GM23248 (cell line): ENCODE measurements at places on chromosomes 2 and 18.
A peak's percentile ranks its signal among the peaks of the same experiment; 100 is the strongest.

- DNase-seq = peak; percentile 16
Observed at GRCh38 chr18:29378651-29379136, 1201.8 kb upstream of the CDH2 start.

DNA sequence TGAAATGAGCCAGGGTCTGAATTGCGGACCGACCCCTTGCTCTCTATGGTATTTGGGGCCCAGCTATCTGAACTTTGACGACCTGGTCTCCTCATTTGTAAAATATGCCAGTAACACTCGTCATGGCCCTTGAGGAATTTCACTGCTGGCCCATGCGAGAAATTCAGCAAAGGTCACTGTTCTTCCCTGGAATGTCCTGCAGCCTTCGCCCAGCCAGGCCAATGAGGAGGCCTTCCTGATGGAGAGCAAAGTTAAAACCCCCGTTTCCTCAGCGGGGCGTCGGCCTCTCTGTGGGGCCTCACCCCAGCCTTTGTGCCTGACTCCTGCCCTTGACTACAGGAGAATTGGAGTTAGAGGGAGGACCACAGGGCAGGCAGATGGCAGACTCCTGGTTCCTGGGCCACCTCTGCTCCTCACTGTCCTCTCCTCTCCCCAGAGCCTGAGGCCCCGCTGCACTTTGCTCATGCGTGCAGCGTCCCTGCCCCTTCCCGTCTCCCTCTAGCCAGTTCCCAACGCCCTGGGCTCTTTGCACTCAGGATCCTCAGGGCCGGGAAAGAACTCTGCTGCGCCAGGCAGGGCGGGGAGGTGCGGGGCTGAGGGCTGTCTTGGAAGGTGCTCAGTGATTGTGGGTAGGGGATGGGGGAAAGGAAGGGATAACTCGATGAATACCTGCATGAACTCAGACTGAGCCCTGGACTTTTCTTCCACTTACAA is 257.0 kb upstream of the RAB6C start:
- no peak for DNase-seq

- DNase-seq = peak; percentile 81
Observed at GRCh38 chr2:29528891-29529520, 392.4 kb downstream of the ALK start.

GRCh38 chr2:217052856-217053577 is 193.2 kb upstream of the TNP1 start:
- no peak for DNase-seq

GRCh38 chr2:122300758-122301157 is 545.3 kb downstream of the TSN start:
- DNase-seq = no peak

DNA sequence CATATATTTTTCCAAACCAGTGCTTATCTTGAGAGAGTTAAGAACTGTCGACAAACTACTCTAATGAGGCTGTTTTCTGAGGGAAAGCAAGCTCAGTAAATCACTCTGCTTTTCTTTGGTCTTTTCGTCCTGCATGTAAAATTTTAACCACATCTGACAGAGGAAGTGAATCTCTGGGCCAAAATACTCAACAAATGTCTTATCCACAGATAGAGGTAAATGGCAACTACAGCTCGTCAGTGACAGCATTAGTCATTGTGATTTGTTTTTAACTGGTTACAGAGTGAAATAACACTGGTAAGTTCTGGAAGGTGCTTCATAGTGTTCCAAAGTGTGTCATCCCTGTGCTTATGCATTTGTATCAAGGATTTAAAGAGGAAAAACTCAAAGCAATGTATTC is 82.6 kb upstream of the SLC8A1 start:
- no peak for DNase-seq

GRCh38 chr2:80530442-80531064 is 226.0 kb upstream of the LRRTM1 start:
- no peak for DNase-seq

DNA sequence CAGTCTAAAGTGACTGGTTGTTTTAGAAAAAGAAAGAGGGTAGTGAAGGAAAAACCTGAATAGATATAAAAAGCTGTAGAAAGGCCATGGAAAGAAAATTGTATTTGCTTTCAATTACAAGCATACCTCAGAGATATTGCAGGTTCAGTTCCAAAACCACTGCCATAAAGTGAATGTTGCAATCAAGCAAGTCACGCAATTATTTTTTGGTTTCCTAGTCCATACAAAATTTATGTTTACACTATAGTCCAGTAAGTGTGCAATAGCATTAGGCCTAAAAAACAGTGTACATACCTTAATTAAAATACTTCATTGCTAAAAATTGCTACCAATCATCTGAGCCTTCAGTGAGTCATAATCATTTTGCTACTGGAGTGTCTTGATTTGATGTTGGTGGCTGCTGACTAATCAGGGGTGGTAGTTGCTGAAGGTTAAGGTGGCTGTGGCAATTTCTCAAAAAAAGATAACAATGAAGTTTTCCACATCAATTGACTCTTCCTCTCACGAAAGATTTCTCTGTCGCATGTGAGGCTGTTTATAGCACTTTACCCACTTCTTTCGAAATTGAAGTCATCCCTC is 2003.8 kb upstream of the PIK3C3 start:
- peak; percentile 72 for DNase-seq

DNA sequence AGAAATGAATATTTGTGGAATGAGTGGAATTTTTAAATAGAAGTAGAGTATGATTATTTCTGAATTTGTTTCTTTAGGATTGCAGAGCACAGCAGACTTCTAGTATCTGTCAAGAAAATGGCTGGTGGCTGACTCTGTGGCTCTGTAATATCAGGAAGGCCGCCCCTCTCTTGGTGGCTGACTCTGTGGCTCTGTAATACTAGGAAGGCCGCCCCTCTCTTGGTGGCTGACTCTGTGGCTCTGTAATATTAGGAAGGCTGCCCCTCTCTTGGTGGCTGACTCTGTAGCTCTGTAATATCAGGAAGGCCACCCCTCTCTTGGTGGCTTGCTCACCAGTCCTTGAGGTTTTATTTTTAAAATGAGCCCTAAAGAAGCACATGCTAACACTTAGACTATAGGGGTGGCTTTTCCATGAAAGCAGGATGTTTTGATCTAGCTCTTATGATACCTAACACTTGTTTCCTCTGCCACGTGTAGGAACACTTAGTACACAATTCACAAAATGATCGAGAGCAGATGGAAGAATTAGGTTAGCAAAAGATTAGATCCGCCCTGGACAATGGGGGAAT is 85.1 kb upstream of the TTC39C start:
- DNase-seq = no peak

DNA sequence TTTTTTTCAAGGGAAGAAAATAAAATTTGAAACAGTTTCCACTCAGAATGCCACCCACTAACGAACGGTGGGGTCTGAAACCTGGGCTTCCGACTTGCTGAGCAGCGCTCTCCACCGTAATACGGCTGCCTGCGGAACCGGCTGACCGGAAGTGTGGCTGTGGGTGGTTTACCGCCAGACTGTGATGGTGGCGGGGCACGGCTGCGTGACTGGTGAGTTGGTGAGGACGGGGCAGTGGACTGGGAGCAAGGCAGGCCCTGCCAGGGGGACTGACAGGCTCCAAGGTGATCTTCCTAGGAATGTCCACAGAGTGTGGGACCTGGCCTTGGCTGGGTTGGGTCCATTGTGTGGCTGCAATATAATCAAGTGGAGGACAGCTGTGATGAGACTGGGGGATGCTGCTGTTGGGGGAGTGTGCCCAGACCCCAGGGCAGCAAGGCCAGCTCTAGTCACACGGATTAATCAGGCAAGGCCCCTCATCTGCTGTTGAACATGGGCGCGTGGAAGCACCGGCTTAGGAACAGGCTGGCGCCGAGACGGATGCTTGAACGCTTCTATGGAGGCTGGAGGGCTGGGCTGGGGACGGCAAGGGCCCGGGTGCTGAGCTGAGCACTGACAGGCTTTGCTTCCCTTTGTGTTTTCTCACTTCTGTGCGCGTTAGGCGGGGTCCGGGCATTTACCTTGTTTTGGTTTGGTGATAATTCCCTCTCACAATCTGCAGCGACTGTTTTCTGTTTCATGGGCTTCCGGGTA is 357.7 kb upstream of the SPRED2 start:
- no peak for DNase-seq

DNA sequence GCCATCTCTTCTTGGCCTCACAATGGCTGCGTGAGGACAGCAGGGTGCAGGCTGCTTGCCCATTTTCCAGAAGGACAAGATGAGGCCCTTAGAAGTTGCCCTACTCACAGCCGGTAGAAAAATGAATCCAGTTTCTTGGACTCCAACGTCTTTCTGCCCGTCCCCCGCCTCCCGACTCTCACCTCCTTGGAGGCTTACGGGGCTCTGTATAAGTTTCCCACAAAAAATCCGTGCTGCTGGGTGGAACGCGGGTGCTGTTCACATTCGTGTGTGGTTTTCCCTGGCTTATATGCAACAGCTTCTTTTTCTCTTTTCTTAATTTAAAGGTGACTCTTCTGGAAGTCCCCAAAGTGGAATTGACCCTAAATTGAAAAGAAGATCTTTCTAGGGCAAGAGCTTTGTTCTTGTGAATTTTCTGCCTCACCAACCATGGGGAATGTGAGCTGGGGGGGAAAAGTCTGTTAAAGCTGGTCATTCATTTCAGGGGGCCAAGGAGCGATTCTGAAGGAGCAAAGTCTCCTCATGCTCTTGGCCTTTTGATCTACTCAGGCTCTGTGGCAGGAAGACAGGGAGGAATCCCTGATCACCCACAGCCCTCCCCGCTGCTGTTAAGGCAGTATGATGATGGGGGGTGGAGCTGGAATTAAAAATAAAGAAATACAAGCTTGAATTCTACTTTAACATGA is 51.3 kb downstream of the DDX1 start:
- DNase-seq = no peak

DNA sequence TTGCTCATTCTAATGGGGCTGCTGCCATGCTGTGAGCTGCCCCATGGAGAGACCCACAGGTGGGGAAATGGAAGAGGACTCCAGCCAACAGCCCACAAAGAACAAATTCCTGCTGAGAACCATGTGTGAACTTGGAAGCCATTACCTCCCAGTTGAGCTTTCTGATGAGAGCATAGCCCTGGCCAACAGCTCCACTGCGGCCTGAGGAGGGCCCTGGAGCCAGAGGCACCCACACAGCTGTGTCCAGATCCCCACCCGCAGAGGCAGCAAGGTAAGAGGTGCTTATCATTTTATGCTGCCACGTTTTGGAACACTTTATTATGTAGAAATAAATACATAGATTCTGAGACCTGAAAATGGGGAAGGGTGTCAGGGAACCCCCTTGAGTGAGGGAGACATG is 44.2 kb upstream of the OTOS start:
- DNase-seq = no peak
